ENCODE measurements at places on chromosomes 1 and 21.

GRCh38 chr1:8911416-8912309, 33.2 kb upstream of the ENO1 start:
- no peak for DNase-seq
- H3K4me1 ChIP-seq = no peaks in the 10 kb centered on the region
- H3K36me3 ChIP-seq = no peaks in the 10 kb centered on the region
- H3K4me3 ChIP-seq = no peak overlapping the region
- no peak overlapping the region for H3K27ac ChIP-seq

- H3K36me3 ChIP-seq = no peaks in the 10 kb centered on the region
- H3K4me3 ChIP-seq = no peak overlapping the region
- no peak for DNase-seq
- H3K4me1 ChIP-seq = no peaks in the 10 kb centered on the region
- no peaks in the 10 kb centered on the region for H3K27me3 ChIP-seq
- no peak overlapping the region for H3K27ac ChIP-seq
Observed at GRCh38 chr1:173064011-173064410, 13.3 kb upstream of the TNFSF18 start.

- no peak overlapping the region for H3K4me3 ChIP-seq
- peak; percentile 72 for DNase-seq
- no peaks in the 10 kb centered on the region for H3K27me3 ChIP-seq
- H3K27ac ChIP-seq = peak overlapping the region; percentile 83
- H3K36me3 ChIP-seq = no peaks in the 10 kb centered on the region
- H3K4me1 ChIP-seq = peaks cover 16% of the 10 kb centered on the region
Observed at GRCh38 chr1:235060607-235061470, 67.8 kb downstream of the TOMM20 start.

DNA sequence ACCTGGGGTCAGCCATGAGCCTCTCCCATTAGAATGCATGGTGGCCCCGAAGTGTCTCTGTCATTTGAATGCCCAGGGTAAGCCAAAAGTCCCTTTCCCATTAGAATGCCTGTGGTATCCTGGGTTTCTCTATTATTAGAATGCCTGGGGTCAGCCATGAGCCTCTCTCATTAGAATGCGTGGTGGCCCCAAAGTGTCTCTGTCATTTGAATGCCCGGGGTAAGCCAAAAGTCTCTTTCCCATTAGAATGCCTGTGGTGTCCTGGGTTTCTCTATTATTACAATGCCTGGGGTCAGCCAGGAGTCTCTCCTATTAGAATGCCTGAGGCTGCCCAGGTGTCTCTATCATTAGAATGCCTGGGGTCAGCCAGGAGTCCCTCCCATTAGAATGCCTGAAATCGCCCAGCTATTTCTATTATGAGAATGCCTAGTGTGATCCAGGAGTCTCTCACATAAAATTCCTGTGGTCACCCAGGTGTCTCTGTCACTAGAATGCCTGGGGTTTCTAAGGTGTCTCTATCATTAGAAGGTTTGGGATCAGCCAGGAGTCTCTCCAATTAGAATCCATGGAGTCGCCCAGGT, 65.5 kb downstream of the RNF187 start:
- H3K4me1 ChIP-seq = no peaks in the 10 kb centered on the region
- no peak for DNase-seq
- H3K36me3 ChIP-seq = no peaks in the 10 kb centered on the region
- no peak overlapping the region for H3K27ac ChIP-seq
- H3K4me3 ChIP-seq = no peak overlapping the region

DNA sequence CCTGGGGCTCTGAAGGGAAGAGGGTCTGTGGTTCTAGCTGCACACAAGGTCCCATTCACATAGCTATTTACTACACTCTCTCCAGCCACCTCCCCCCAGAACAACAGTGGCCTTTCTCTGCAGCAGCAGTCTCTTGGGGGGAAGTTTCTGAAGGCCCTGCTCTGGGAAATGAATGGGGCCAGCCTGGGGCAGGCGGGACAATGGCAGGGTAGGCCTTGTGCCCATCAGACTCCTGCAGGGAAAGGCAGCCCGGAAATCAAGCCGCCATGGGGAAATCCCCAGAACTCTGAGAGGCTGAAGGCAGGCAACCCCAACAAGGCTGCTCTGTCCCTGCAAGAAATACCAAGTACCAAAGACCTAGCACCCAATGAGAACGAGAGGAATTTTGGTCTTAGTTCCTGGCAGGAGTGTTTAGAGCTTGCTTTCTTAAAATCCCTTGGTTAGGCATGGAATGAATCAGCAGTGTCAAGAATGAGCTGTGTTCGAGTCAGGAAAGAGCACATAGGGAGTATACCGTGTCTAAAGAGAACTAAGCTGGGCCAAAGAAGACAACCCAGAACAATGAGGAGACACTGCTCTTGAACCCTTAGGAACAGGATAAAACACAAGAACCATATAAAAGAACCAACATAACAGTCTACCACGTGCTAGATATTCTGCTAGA, 11.3 kb downstream of the ARHGEF11 start:
- no peaks in the 10 kb centered on the region for H3K27me3 ChIP-seq
- no peak overlapping the region for H3K4me3 ChIP-seq
- H3K36me3 ChIP-seq = no peaks in the 10 kb centered on the region
- no peak for DNase-seq
- no peaks in the 10 kb centered on the region for H3K4me1 ChIP-seq

DNA sequence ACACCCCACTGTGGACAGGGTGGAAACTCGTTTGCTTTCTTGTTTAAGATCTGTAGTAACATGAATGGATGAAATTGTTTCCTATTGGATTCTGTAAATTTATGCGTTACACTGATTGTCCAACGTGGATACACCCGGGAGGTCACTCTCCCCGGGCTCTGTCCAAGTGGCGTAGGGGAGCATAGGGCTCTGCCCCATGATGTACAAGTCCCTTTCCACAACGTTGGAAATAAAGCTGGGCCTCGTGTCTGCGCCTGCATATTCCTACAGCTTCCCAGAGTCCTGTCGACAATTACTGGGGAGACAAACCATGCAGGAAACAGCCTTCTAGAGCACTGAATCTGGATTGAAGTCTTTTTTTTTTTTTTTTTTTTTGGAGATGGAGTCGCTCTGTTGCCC, 1.4 kb downstream of the RCC1 start:
- H3K36me3 ChIP-seq = no peaks in the 10 kb centered on the region
- H3K4me3 ChIP-seq = peak overlapping the region; percentile 66

DNA sequence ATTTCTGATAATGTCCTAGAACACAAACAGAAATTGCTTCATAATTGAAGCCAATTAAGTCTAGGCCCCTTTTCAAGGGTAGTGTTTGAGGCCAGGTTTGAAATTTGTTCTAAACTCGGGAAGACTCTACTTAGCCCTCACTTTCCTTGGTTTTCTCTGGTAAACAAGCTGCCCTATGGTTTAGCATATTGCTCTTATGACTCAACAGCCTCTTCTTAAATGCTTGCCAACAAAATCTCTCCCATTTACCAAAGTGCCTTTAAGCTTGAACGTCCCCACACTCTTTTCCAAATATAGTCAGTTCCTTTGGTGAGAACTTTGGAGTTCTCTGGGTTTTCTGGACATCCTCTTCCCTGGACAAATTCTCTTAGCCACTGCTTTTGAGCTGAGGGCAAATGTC, 5.8 kb upstream of the LCE6A start:
- no peak for DNase-seq
- H3K4me1 ChIP-seq = no peaks in the 10 kb centered on the region
- H3K36me3 ChIP-seq = no peaks in the 10 kb centered on the region
- no peak overlapping the region for H3K27ac ChIP-seq
- H3K4me3 ChIP-seq = no peak overlapping the region
- no peaks in the 10 kb centered on the region for H3K27me3 ChIP-seq

Data from colonic mucosa (tissue), 4 donors.